AG04450 (cell line): ENCODE measurements at places on chromosomes 6 and 20.

DNA sequence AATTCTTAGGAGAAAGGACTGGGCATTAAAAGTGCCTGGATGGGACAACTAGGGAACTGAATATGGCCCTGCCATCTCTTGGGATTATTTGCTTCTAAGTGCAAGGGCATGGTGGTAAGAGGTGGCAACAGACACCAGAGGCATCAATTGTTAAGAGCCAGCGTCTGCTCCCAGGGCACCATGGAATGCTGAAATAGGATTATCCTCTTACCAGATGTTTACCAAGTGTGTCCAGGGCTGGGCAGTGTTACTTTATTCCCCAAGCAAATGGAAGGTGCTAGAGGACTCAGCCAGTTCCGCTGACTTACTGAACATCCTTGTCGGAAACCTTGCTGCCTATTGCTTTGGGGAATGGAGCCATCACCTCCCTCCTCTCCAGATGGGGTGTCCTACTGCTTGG is 273.6 kb upstream of the SUPT3H start:
- no peak for DNase-seq

- DNase-seq, result no peak
These were observed 3.3 kb downstream of the TAB2 start for GRCh38 chr6:149320796-149321195.

DNA sequence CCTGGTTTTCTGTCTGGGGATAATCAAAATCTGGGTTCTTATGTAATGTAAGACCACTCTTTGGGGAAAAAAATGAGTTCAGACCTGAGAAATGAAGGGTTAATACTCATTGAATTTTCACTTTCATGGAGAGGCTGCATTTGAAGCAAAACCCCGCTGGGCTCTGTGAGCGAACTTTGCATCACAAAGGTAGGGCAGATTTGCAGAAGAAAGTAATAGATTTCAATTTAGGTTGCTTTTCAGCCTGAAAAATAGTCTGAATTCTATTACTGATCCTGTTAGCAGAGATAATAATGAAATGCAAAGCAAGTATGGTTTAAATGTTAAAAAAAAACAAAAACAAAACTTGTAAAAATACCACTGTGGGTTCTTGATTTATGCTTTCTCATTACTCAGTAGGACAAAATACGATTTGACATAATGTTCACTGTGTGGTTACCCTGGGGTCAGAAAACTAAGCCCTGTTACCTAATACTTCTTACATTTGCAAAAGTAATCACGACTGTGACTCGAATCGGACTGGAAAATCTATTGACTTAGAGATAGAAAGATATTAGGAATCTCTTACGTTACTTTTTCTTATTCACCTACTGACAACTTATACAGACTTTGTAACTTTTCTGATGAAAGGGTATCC is 72.2 kb downstream of the UST start:
- DNase-seq, result no peak

DNA sequence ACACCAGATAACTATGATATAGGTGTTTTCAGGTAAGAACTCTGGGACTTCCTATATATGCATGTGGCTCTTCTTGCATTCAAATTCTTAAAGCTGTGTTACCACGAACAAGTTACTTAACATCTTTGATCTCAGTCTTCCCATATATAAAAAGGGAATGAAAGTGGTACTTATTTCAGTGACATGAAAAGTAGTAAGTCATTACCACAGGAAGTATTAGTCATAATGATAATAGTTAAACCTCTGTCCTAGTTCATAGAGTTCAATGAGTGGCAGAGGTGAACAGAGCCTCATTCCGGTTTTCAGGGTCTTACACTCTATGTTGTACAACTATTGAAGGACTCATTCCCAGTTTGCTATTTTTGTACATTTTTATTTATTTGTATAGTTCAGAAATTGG is 237.0 kb downstream of the NKAIN2 start:
- DNase-seq, result no peak

GRCh38 chr6:141210901-141211300 is 921.8 kb upstream of the GJE1 start:
- DNase-seq, result no peak

DNA sequence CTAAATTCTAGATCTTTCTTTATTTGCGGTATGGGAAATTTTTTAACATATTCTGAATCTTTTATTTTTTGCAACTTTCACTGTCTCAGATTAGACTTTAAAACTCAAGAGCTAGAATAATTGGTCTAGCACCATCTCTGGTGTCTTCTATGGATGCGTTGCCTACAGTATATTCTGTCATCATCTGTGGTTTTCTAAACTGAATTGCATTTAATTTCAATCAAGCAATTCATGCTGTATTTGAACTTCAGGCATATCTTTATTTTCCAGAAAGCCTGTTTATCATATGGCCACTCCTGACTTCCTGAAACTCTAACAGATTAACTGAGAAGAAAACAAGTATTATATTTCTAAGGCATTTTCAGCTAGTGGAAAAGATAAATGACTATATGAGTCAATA is 281.6 kb downstream of the PLCB1 start:
- no peak for DNase-seq

- DNase-seq, result peak; percentile 57
These were observed 21.5 kb upstream of the MRPS18A start for GRCh38 chr6:43708860-43709653.

DNA sequence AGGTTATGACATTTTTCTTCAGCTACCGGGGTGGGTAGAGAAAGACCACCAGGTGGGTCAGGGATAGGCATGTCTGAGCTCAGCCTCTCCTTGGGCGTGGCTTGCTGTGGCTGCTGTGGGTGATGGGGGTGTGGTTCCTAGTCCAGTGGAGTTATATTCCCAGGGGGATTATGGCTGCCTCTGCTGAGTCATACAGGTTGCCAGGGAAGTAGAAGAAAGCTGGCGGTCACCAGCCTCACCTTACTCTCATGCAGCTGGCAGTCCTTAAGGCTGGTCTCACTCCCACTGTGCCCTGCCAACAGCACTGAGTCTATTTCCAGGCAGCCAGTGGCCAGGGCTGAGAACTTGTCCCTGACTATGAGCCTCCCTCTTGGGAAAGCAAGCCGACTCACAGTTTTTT is 130.0 kb downstream of the SCP2D1 start:
- DNase-seq, result no peak

GRCh38 chr6:163777716-163778115 is 363.2 kb downstream of the QKI start:
- no peak for DNase-seq

GRCh38 chr6:92681401-92681800 is 738.0 kb downstream of the EPHA7 start:
- no peak for DNase-seq

DNA sequence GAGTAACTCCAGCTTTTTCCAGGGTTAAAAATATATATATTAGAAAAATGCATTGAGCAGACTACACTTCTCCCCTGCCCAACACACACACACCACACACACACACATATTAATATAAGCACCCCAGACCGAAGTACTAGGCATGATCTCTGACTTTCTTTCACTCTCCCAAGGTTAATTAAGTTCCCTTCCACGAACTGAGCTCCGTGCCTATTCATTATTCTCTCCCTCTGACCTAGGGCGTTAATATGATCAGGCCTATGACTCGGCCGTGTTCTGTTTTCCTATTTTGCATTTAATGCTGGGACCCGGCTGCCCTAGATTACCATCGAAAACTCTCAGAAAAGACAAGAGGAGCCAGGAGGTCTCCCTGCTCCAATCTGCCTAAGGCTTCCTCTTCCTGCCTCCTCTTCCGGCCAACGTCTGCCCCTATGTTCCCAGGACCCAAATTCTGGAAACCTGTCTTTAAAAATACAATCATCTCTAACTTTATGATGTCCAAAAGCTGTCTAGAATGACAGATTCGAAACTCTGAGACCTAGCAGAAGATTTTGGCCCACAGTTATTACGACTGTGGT is 6.1 kb upstream of the POU3F2 start:
- DNase-seq, result no peak

- DNase-seq, result no peak
These were observed 5.9 kb upstream of the CDK5RAP1 start for GRCh38 chr20:33407251-33407650.

- no peak for DNase-seq
These were observed 282.6 kb downstream of the CDC5L start for GRCh38 chr6:44670146-44670545.

DNA sequence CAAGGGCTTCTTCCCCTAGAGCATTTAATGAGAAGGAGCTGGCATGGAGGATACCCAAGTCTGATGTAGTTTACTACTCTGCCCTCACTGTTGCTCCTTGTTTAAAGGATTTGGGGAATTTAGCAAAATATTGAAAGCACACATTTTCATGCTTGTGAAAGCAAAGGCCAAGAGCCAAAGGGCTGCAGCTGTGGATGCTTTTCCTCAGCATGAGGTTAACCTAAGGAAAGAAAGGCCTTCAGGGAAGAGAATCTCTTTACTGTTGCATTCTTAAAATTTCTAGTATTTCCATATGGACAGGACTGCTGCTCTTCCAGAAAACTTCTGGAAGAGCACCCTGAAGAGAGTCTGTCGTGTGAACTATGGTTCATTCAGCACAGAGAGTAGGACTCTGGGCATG is 45.9 kb upstream of the SASH1 start:
- DNase-seq, result no peak

DNA sequence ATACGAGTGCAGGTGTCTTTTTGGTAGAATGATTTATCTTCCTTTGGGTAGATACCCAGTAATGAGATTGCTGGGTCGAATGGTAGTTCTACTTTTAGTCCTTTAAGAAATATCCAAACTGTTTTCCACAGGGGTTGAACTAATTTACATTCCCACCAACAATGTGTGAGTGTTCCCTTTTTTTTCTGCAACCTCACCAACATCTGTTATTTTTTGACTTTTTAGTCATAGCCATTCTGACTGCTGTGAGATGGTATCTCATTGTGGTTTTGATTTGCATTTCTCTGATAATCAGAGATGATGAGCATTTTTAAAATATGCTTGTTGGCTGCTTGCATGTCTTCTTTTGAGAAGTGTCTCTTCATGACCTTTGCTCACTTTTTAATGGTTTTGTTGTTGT is 1.9 kb upstream of the ZNF831 start:
- DNase-seq, result no peak

- DNase-seq, result no peak
These were observed 152.1 kb downstream of the KHDC1L start for GRCh38 chr6:73073238-73073637.

GRCh38 chr6:12001706-12002435 is 10.2 kb upstream of the HIVEP1 start:
- no peak for DNase-seq

GRCh38 chr20:19901226-19901625 is 115.9 kb upstream of the NAA20 start:
- no peak for DNase-seq

GRCh38 chr6:25042536-25042935 is 106.8 kb upstream of the RIPOR2 start:
- DNase-seq, result no peak

GRCh38 chr6:143765422-143766184 is 77.5 kb upstream of the LTV1 start:
- DNase-seq, result no peak

DNA sequence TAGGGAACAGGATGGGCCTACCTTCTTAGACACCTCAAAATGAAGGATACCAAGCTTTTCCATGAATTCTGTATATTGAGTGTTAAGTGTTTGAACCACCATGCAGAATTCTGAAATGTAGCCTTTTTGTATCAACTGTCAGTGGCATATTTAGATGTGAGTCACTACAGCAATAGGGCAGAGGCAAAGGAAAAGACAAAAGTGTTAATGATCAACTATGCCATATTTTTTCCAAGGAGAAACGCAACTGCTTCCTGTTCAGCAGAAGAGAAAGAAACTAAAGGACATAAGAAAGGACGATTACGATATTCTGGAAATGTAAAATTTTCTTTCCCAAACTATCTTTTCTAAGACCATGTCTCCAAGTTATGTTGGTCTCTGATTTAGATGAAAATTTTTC is 104.6 kb upstream of the RSPO3 start:
- DNase-seq, result no peak

DNA sequence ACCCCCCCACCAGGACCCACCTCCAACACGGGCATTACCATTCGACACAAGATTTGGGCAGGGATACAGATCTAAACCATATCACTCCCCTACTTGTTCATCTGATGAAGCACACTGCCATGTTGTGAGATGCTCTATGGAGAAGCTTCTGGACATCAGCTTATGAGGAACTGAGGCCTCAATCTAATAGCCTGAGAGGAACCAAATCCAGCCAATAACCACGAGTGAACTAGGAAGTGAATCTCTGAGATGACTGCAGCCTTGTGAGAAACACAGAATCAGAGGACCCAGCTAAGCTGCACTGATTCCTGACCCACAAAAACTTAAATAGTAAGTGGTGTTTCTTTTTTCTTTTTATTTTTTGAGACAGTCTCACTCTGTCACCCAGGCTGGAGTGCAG is 21.6 kb upstream of the ZBTB2 start:
- DNase-seq, result no peak

GRCh38 chr20:25273541-25274358 is 25.9 kb downstream of the PYGB start:
- no peak for DNase-seq

GRCh38 chr20:11849976-11850670 is 67.6 kb upstream of the BTBD3 start:
- DNase-seq, result no peak

GRCh38 chr20:57089699-57090144 is 176.7 kb downstream of the BMP7 start:
- DNase-seq, result no peak

GRCh38 chr6:2030682-2031244 is 214.6 kb downstream of the GMDS start:
- DNase-seq, result no peak

- DNase-seq, result no peak
These were observed 18.4 kb upstream of the HLA-G start for GRCh38 chr6:29809249-29809648.

GRCh38 chr20:9838035-9838377 is 870 bp downstream of the PAK5 start:
- no peak for DNase-seq

DNA sequence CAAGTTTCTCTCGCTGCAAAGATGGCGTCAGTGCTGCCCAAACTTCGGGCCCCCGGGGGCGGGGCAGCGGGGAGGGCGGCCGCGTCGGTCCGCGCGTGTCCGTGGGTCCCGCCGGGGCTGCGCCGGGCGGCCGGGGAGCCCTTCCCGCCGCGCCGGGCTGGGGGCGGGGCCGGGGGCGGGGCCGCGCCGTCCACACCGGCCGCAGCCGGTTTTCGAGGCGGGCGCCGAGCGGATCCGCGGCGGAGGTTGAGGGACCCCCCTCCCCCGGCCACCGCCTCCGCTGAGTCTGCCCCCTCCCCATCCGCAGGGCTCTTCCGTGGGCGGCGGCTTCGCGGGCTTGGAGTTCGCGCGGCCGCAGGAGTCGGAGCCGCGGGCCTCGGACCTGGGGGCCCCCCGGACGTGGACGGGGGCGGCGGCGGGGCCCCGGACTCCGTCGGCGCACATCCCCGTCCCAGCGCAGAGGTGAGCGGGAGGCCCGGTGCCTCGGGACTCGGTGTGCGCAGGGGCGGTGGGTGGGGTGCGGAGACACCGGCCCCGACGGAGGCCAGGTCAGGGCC is 572 bp downstream of the SLC2A4RG start:
- no peak for DNase-seq
